ENCODE measurements at places on chromosomes 13 and 19.
A peak's percentile ranks its signal among the peaks of the same experiment; 100 is the strongest.

- DNase-seq: no peak
Measured at GRCh38 chr13:42364613-42365000, 92.7 kb downstream of the AKAP11 start.

- peak; percentile 66 for DNase-seq
Measured at GRCh38 chr13:80454245-80454644, 113.3 kb upstream of the SPRY2 start.

GRCh38 chr19:31596751-31597150 is 247.5 kb upstream of the TSHZ3 start:
- DNase-seq: no peak

DNA sequence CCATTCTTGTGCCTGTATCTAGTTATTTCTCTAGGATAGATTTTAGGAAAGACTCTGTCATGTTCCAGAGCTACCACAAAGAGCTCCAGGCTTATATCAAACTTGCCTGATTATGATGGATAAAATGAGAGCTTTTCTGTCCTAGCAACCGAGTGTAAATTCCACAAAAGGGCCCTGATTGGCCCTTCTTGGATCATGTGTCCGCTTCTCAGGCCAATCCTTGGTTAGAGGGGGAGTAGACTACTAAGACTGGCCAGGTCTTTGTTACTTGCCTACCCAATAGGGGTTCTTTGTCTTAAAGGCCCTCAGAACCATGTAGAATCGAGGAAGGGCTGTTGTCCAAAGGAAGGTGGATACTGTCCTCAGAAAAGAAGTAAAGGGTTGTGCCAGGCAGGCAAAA is 2.4 kb downstream of the DHX34 start:
- no peak for DNase-seq

DNA sequence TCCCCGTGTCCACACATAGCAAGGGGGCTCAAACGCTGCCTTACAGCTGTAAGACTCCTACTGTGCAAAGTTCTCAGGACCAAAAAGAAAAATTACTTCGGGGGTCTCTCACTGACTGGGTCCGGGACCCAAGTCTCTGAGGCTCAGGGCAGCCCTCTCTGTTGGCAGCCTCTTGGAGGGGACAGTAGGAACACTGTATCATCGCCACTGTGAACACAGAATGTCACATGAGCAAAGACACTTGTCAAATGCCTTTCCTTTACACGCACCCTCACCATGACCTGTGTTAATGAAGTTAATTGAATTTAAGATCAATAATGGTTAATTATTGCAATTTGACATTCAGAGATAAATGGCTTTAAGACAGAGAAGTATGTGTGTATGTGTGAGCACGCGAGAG is 49.6 kb downstream of the TSHZ3 start:
- DNase-seq: no peak

GRCh38 chr13:22855926-22856325 is 324.9 kb upstream of the SGCG start:
- DNase-seq: no peak

Measured in non-pigmented ciliary epithelial cell (primary cell).